ENCODE measurements at places on chromosomes 13 and 19.

DNA sequence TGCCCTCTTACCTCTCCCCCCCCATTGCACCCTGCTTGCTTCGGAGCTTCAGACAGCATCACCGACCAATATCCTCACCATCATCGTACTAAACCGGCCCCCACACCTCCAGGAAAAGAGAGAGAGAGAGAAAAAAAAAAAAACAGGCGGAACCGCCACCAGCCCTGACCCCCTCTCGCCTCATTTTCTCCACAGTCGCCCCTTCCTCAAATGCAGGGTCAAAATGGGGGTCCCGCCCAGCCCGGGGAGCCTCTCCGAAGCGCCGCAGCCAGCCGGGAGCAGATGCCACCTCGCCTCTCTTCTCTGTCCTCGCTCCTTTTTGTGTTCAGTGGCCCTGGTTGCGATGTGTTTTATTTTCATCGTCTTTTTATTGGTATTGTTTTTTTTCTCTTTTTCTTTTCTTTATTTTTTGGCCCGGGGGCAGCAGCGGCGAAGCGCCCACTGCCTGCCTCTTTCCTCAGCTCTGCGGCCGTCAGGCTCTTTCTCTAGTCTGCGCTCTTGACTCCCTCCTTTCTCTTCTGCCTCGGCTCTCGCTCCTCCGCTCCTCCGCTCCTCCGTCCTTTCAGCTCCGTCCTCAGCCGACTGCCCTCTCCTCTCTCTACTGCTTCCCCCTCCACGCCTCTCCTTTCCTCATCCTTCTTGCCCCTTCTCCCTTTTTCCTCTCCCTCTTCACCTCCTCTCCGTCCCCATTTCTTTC is 41.4 kb downstream of the DEDD2 start:
- DNase-seq, result no peak

- DNase-seq, result peak; percentile 77
Observed at GRCh38 chr13:40664350-40665125, 1.9 kb downstream of the FOXO1 start.

GRCh38 chr19:40612831-40613689 is 11.9 kb downstream of the LTBP4 start:
- DNase-seq, result no peak

GRCh38 chr19:33535226-33535625 is 13.6 kb upstream of the PEPD start:
- DNase-seq, result no peak

DNA sequence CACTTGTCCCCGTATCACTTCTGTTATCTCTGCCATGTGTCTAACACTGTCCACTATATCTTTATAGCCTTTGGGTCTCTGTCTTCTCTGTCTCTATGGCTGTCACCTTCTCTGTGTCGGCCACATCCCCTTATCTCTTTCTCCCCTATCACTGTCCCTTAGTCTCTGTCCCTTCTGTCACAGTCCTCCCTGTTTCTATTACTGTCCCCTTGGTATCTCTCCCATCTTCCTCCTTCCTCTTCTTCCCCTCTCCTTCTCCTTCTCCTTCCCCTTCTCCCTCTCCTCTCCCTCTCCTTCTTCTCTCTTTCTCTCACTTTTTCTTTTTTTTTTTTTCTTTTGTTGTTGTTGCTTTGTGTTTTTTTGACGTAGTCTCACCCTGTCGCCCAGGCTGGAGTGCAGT is 34.7 kb upstream of the LRRC4B start:
- no peak for DNase-seq

GRCh38 chr13:33272531-33273124 is 12.9 kb downstream of the STARD13 start:
- no peak for DNase-seq

GRCh38 chr13:107124730-107125129 is 556.8 kb upstream of the ARGLU1 start:
- DNase-seq, result no peak

- DNase-seq, result no peak
Observed at GRCh38 chr13:79585033-79585432, 104.1 kb downstream of the NDFIP2 start.

DNA sequence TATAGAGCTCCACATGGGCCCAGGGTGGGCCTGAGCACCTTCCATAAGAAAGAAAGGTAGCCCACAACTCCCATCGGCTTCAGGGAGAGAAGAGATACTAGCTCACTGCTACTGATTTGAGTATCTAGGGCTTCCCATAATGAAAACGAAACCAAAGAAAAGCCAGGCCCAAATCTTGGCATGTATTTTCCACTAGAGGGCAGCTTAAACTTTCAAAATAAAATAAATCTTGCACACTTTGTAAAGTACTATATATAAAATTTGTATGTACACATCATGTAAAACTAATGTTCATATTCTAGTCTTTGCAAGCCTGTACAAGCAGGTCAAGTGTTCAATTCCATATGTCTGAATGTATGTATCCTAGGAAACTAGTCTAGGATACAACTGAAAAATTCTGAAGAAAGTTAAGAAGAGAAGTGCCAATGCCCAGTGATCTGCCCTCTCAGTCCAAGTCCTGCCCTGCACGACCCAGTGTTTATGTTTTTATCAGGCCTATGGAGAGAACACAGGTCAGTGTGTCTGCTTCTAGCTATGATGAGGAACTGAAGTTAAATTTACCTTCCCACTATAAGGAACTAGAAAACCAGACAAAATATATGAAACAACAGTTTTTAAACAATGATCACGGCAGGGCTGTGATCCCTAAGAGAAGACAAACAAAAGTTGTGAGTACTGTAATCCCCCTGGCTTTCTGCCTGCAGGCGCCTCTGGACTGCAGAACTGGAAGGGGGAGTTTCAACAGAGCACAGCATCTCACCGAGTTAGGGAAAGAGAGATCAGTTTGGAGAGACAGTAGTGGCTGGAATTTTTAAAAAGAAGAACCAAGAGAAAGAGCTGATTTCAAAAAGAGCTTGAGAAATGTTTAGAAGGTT is 475.7 kb downstream of the UQCRFS1 start:
- DNase-seq, result peak; percentile 11

- peak; percentile 36 for DNase-seq
Observed at GRCh38 chr13:31167490-31167889, 5.8 kb upstream of the HSPH1 start.

DNA sequence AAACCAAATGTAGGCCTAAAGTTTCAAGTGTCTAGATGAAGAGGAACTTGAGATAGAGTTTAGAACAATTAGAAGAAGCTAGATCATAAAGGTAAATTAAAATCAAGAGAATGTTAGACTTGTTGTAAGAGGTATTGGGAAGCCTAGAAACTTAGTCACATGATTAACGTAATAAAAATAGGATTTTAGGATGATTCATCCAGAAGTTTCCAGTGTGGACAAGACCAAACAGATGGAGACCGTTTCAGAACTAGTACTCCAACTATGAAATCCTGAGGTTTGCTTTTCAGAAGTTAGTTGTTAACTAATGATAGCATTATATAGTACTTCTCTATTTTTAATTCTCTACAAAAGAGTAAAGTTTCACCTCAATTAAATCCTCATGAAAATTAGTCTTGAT is 104.9 kb downstream of the MZT1 start:
- DNase-seq, result no peak

DNA sequence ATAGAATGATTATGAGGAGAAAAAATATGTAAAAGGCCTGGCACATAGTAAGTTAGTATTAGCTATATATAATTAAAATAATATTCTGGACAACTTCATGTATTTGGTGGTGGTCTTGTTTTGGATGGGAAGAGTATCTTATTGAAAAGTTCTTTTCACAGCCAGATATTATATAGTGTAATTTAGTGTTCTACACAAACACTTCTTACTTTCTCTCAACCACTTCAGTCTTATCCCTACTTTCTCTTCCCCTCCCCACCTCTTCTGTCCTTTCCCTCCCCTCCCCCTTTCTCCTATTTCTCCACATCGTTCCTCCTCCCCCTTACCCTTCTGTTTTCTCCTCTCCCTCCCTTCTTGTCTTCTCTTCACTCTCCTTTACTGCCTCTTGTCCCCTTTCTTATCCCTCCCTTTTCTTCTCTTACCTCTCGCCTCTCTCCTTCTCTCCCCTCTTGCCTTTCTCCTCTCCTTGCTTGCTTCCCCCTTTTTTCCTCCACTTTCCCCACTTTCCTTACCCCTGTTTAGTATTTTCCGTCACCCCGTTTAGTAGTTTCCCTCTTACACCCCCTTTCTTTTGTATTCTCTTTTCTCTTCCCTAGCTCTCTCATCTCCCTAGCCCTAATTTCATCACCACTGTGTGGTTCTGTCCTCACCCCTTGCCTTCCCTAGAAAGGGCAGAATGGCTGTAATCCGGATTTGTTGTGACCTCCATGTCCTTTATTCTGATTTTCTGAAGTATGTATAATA is 107.2 kb upstream of the MLNR start:
- DNase-seq, result no peak

DNA sequence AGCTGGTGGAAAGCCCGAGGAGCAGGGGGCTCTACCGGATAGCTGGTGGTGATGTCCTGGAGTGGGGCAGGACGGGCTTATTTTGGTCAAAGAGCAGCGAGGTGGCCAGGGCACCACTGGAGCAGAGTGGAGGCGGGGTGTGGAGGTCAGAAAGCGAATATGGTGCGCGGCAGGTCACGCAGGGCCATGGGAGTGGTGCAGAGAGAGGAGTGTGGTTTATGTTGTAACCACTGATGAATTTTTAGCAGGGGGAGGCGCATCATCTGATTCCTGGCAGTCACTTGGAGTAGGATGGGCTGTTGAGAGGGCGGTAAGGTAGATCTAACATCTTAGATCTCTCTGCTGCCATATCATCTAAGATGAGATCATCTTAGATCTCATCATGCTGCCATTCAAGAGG is 1.4 kb upstream of the ZNF414 start:
- DNase-seq, result no peak

GRCh38 chr19:45763691-45764294 is 5.3 kb downstream of the SIX5 start:
- DNase-seq, result no peak

GRCh38 chr13:45521297-45521696 is 56.6 kb downstream of the COG3 start:
- no peak for DNase-seq
